ENCODE measurements at places on chromosomes 5 and 9.

DNA sequence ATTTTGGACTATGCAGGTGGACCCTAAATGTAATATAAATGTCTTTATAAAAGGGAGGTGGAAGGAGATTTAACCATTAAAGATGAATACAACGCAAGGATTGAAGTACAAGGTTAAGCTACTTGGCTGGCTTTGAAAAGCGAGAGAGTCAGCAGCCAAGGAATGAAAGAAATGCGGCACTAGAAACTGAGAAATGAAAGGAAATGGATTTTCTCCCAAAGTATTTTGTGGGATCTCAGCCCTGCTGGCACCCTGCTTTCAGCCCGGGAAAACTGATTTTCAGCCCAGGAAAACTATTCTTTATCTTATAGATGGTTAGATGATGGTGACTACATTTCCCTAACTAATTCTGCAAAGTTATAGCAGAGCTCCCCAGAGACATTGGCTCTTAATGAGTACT lies 1349.6 kb upstream of the C9orf72 start:
- no peaks in the 10 kb centered on the region for H3K27me3 ChIP-seq
- H3K27ac ChIP-seq: no peak overlapping the region
- H3K4me1 ChIP-seq: no peaks in the 10 kb centered on the region

GRCh38 chr5:100901821-100902341 lies 1.2 kb downstream of the ST8SIA4 start:
- peak overlapping the region; percentile 68 for H3K4me3 ChIP-seq
- H3K27ac ChIP-seq: peak overlapping the region; percentile 85
- no peaks in the 10 kb centered on the region for H3K36me3 ChIP-seq
- peak; percentile 82 for DNase-seq

DNA sequence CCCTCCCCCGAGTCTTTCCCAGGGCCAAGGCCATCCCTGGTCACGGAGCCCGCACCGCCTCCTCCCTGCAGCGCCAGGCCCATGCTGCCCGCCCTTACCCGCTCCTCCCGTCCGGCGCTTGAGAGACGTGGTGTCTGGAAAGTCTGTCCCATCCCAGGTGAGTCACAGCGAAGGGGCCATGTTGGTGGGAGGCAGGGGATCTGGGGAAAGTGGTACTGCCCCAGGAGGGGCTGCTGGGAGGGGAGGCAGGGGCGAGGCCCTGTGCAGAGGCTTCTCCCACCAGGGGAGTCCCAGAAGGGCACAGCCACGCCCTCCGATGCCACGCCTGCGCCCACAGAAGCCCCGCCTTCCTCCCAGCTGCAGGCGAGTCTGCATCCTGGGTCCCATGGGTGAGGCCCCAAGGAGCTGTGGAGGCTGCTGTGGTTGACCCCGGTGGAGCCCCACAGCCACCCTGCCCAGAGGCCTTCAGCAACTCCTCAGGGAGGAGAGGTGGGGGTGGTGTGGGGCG lies 107.0 kb upstream of the PPP1R26 start:
- H3K36me3 ChIP-seq: no peaks in the 10 kb centered on the region
- no peak overlapping the region for H3K4me3 ChIP-seq
- H3K27ac ChIP-seq: no peak overlapping the region
- H3K27me3 ChIP-seq: no peaks in the 10 kb centered on the region
- no peak for DNase-seq

GRCh38 chr9:136512651-136513071 lies 29.8 kb upstream of the SEC16A start:
- H3K27me3 ChIP-seq: no peaks in the 10 kb centered on the region
- H3K4me3 ChIP-seq: no peak overlapping the region
- peaks cover 82% of the 10 kb centered on the region for H3K4me1 ChIP-seq

DNA sequence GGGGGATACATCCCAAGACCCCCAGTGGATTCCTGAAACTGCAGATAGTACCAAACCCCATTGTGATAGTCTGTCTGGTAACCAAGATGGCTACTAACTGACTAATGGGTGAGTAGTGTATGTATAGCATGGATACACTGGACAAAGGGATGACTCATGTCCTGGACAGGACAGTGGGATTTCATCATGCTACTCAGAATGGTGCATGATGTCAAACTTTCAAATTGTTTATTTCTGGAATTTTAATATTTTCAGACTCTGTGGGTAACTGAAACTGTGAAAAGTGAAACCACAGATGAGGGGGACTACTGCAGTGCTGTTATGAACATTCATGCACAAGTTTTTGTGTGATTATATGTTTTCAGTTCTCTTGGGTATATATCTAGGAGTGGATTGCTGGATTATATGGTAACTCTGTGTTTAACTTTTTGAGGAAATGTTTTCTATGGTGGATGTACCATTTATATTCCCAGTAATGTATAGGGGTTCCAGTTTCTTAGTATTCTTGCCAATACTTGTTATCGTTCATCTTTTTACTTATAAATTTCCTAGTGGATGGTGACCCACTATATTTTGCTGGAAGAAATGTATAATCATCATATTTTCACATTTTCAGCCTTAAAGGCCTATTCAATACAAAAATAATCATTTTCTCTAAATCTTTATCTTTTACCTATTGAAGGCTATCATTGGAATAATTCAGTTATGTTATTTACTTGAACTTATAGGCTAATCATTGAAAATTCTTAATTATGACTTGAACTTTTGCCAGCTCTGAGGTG lies 140.9 kb downstream of the NR3C1 start:
- H3K27me3 ChIP-seq: no peaks in the 10 kb centered on the region
- no peaks in the 10 kb centered on the region for H3K4me1 ChIP-seq
- no peak overlapping the region for H3K27ac ChIP-seq
- DNase-seq: no peak
- no peaks in the 10 kb centered on the region for H3K36me3 ChIP-seq
- no peak overlapping the region for H3K4me3 ChIP-seq

DNA sequence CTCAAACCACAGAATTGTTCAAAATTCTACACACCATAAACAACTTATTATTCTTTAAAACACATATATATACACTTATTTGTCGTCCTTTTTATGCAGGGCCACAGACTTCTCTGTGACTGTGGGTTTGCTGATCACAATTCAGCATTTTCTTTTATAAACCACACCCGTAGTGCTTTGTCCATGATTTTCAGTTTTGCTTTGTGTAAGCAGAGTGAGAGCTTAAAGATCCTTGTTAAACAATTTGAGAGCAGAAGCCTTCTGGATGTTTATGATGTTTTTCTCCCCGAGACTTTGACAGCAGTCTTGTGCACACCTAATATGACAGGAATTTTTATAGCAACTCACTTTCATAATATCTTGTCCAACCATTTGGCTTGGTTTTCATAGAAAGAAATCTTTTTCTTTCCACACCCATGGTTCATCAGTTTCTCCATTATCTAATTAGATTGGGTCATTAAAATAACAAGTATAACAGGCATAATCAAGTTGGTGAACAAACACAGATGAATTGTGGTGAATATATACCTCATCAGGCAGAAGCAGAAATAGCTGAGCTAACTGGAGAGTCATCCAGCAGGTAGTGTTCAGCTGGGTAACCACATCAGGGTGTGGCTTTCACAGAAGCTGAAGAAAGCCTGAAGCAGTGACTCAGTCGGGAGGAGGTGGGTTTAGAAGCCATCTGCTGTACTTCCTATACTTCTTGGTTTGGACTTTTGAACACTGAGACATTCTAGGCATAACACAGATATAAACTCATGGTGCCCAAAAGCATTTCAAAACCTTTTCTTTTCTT lies 232.8 kb downstream of the DOCK8 start:
- no peaks in the 10 kb centered on the region for H3K27me3 ChIP-seq
- H3K4me3 ChIP-seq: no peak overlapping the region

- no peaks in the 10 kb centered on the region for H3K27me3 ChIP-seq
- no peak overlapping the region for H3K27ac ChIP-seq
- H3K4me3 ChIP-seq: no peak overlapping the region
- peaks cover 9% of the 10 kb centered on the region for H3K4me1 ChIP-seq
Measured at GRCh38 chr9:129283291-129283691, 105.2 kb upstream of the IER5L start.

DNA sequence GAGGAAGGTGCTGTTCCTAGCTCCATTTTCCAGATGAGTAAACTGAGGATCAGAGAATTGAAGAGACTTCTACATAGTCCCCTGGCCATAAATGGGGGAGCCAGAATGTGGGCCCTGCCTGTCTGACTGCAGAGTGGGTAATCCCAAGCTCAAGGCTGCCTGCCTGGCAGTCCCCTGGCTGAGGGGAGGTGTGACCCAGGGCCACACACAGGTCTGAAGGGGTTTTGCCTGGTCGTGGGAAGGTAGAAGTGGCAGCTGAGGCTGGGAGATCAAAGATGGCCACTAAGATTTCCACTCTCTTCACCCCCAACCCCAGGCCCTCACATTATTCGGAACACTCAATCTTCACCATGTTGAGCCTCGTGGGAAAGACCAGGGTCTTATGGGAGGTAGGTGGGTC lies 176.3 kb downstream of the MACROH2A1 start:
- H3K27ac ChIP-seq: no peak overlapping the region
- no peaks in the 10 kb centered on the region for H3K36me3 ChIP-seq
- no peak for DNase-seq

DNA sequence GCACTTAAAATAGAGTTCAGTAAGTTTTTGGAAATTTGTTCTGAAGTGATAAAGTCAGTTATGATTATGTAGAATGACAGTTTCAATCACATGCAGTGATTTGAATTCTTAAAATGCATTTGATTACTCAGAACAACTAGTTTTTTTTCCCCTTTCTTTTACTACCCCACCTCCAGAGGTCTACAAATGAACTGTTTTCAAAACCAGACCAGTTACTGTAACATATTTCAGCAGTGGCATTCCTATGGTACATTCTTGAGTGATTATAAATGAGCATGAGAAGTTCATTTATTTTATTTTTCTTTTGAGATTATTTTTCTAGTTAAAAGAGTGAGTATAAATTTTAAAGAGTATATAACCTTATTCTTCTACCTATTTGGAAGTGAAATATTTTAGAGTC lies 71.6 kb downstream of the NNT start:
- peaks cover 2% of the 10 kb centered on the region for H3K36me3 ChIP-seq
- no peaks in the 10 kb centered on the region for H3K4me1 ChIP-seq
- H3K27me3 ChIP-seq: no peaks in the 10 kb centered on the region
- no peak overlapping the region for H3K27ac ChIP-seq

GRCh38 chr5:949815-950560 lies 57.3 kb downstream of the TRIP13 start:
- H3K27ac ChIP-seq: no peak overlapping the region
- no peak overlapping the region for H3K4me3 ChIP-seq
- H3K27me3 ChIP-seq: peaks cover 13% of the 10 kb centered on the region
- H3K36me3 ChIP-seq: no peaks in the 10 kb centered on the region
- DNase-seq: no peak
- peaks cover 47% of the 10 kb centered on the region for H3K4me1 ChIP-seq

GRCh38 chr5:110653231-110653970 lies 73.1 kb downstream of the TMEM232 start:
- H3K4me3 ChIP-seq: no peak overlapping the region
- no peak overlapping the region for H3K27ac ChIP-seq
- H3K27me3 ChIP-seq: no peaks in the 10 kb centered on the region
- DNase-seq: no peak
- H3K4me1 ChIP-seq: no peaks in the 10 kb centered on the region

DNA sequence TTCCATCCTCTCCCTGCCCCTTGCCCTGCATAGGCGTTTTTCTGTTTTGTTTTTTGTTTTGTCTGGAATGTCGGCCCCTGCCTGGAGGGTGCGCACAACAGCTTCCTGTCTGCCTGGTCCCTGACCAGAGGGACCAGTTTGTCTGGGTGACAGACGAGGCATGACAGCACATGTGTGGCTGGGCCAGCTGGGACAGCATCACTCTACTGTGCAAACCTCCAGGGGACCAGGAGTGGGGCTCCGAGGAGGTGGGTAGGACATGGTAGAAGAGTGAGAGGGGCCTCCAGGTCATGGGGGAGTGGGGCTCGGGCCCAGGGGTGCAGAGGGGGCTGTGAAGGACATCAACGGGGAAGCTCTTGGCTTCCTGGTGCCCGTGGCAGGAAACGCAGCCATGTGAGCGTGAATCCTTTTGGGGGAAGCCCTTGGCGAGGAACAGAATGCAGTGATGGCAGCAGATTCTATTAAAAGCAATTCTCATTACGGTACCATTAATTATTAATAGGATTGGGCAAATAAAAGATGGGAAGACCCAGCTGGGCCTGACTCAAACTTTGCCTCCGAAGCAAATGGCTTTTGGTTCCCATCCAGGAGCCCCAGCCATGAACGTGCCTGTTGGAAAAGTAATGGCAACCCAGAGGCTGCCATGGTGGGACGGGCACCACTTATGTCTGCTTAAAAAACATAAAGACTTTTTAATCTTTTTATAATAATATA lies 184.4 kb upstream of the IER5L start:
- H3K27ac ChIP-seq: no peak overlapping the region
- H3K36me3 ChIP-seq: no peaks in the 10 kb centered on the region
- H3K27me3 ChIP-seq: no peaks in the 10 kb centered on the region
- peaks cover 8% of the 10 kb centered on the region for H3K4me1 ChIP-seq
- no peak overlapping the region for H3K4me3 ChIP-seq

DNA sequence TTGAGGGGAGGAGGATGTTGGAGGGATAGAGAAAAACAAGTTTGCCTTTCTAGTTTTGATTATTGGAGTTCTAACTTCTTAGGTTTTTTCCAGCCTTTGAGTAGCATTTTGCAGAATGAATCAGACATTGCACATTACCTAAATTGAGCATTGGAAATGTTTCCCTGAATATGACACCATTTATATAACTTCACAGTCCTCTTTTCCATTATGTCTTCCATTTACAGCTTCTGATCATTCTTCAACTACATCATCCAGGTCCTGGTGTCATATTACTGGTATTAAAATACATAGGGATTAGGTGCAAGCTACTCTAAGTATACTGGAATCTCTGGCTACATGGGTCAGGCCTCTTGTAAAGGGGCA lies 286.1 kb downstream of the ARHGAP26 start:
- H3K36me3 ChIP-seq: no peaks in the 10 kb centered on the region
- H3K4me3 ChIP-seq: no peak overlapping the region
- no peaks in the 10 kb centered on the region for H3K4me1 ChIP-seq
- no peaks in the 10 kb centered on the region for H3K27me3 ChIP-seq

DNA sequence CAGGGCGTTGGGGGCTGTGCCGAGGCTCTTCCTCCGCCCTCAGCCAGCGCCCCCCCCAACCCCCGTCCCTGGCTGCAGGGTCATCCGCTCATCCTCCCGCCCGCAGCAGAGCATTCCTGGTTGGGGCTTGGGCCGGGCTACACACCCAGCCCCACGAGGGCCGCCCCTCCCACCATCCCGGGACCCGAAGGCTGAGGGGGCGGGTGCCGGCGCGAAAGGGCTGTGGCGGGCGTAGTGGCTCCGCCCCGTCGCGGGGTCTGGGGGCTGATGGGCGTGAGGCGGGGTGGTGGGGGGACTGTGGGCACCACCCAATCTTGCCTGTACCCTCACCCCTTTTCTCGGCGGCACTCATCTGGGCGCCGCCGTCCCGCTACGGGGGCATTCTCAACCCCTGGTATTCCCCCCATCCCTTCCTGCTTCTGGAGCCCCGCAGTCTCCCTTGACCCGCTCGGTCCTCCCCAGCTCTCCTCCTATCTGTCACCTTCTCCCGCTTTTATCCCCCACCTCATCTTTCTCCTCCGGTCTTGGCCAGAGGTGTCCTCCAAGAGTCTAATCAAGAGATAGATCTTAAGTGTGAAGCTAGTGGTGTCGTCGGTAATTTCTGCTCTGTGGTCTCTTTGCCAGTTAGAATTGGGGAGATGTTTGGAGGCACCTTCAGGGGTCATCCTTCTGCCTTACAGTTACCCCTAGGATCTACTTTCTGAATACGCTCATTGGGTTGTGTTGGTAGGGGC lies 1.6 kb downstream of the FER start:
- DNase-seq: no peak
- H3K4me3 ChIP-seq: peak overlapping the region; percentile 99
- H3K4me1 ChIP-seq: no peaks in the 10 kb centered on the region

- no peak for DNase-seq
- H3K27me3 ChIP-seq: no peaks in the 10 kb centered on the region
- peaks cover 3% of the 10 kb centered on the region for H3K36me3 ChIP-seq
Measured at GRCh38 chr9:89165341-89165740, 13.3 kb downstream of the SHC3 start.
